T-helper 2 cell (primary cell): ENCODE measurements at places on chromosomes 7 and 10.

GRCh38 chr7:73442222-73442902 is 8.8 kb downstream of the FZD9 start:
- no peak for DNase-seq

DNA sequence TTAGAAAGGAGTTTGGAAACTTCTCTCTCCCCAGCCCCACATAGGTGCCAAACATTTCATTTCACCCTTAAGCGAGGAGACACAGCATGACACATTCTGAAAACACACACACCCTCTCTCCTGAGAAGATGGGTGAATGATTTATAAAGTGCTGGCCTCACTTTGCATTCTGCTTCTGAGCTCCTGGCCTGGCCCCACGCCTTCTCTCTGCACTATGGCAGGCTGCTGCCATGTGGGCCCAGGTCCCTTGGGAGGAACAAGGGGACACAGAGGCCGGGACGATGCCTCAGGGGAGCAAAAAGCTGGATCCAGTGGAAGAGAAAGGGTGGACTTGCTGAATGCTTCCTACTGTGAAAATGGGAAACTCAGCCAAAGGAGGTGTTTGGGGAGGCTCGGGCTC is 56.0 kb downstream of the CPXM2 start:
- DNase-seq, result no peak

DNA sequence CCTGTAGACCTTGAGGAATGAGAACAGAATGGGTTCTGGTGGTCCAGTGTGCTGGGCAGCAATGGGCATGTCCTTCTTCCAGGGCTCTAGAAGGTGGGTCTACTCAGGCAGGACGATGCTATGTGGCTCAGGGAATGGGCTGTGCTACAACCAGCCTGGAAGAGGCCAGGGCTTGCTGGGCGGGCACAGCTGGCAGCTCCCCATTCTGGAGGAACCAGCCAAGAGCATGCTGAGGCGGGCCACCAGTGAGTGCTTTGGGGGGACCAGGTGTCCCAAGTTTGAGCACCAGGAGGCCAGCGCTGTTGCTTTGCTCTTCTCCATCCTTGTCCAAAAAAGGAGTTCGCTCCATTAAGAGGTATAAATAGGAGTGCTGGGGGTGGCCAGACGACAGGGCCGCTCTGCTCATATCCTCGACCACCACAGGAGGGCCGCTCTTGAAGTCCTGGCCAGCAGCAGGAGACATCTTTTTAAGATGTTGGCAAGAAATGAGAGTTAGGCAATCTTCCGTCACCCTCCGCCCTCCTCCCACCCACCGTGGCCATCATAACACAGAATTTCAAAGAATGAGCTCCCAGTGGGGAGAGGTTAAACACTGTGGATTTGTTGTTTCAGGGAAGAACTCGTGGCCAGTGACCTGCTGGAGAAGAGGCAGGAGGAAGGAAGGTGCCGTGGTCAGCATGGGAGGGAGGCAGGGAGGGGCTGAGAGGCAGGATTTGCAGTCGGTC is 141.3 kb downstream of the GRK5 start:
- DNase-seq, result no peak

GRCh38 chr10:130121486-130122079 is 11.0 kb upstream of the C10orf143 start:
- DNase-seq, result no peak
